ENCODE measurements at places on chromosomes 7 and 10.

GRCh38 chr7:137968890-137969289 is 33.0 kb downstream of the CREB3L2 start:
- DNase-seq: no peak

DNA sequence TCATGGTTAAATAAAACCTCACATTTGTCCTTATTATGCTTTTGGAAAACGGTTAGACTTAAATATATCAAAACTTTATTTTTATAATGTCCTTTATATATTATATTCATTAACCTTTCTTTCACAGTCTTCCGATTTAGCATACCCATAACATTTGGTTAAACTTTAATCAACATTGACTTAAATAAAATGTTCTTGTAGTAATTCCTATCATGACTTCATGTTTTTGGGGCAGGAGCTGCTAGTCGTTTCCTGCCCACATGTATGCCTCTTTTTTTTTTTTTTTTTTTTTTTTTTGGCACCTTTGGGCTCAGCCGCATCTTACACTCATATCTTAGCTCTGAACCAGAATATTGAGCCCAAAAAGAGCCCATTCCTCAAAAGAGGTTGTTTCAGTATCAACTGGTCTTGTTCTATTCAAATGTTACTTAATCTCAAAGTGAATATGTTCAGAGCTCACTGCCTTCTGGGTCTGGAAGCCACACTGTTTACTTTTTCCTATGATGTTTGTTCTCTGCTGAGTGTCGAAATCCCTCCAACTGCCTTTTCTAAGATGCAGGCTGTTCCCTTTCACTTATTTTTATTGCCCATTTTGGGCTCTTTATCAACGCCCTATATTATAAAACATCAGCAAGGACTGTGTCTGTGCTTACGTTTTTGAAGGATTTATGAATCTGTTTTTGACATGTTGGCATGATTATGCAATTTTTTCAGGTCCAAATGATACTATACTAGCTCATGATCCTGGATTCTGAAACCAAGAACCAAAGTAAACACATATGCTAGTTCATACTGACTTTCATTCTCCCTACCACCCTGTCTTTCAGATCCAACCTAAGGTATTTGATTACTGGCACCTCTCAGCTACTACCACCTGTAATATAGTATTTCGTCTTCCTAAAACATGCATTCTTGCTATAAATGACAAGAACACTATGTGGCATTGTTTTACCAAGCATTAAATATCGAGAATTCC is 914.4 kb downstream of the PCDH15 start:
- DNase-seq: peak; percentile 4

DNA sequence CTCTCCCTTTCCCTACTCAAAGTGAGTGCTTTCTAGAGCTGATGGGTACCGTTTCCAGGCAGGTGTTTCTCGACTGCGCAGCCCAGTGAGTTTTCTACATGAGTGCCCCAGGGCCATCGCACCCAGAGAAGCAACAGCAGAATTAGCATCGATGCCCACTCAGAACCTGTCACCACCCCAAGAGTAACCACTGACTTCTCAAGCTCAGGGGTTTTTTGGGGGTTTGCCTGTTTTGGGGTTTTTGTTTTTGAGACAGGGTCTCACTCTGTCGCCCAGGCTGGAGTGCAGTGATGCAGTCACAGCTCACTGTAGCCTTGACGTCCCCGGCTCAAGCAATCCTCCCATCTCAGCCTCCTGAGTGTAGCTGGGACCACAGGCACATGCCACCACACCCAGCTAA is 25.7 kb downstream of the SNX8 start:
- no peak for DNase-seq

DNA sequence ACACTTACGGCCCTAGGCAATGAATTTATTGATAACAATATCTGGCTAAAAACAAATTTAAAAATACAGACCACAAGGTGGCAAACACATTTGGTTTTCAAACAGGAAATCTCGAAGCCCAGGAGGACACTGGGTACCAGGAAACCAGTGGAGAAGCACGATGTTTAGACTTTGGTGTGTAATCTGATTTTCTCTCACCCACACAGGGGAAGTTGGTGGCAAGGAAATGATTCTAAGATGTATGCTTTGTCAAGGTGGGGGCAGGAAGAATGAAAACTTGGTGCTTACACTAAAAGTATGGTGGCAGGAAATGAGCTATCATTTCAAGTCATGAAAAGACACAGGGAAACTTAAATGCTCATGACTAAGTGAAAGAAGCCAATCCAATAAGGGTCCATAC is 113.2 kb upstream of the ANKRD1 start:
- no peak for DNase-seq

DNA sequence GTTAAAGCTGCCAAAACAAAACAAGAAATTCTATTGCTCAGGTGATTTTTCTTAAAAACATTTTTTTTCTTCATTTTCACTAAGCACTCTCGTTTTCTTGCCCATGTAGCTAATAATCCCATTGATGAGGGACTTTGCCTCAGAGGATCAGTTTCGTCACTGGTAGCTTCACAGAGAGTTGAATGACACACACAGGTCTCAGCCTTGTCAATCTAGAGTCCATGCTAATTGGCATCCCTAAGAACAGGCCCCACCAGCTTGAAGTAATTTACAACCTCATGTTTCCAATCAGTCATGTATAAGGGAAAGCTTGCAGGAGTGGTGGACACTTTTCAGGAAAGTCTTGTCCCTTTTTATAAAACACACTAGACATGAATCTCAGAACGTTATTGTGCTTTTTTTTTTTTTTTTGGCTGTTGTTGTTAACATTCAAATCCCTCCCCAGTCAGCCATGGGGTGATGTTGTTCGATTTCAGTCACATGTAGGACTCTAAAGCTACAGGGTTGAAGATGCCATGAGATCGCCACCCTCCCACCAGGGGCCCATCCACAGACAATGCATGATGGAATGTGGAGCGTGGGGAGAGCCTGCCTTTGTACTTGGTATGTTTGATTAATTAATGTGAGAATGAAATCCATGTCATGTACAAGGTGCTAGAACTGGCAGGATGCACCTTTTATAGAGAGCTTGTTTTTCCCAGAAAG is 232.4 kb upstream of the FZD8 start:
- no peak for DNase-seq

DNA sequence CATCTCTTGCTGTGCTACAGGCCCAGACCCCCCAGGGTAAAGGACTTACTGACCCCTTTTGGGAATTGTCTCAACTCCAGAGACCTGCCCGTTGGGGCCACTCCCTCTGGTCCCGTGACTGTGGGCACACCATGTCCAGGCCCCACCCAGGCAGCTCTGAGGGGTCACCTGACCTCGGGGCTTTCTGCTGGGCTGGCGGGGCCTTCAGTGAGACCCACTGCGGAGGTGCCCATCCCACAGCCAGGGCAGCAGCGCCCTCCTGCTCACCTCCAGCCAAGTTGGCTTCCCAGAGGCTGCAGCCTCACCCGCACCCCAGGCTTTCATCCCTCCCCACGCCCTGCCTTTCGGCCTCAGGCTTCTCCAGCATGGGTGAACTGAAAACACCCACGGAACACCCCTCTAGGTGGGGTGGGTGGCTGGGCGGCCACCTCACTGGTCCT is 147.2 kb downstream of the DNAJB6 start:
- DNase-seq: no peak

DNA sequence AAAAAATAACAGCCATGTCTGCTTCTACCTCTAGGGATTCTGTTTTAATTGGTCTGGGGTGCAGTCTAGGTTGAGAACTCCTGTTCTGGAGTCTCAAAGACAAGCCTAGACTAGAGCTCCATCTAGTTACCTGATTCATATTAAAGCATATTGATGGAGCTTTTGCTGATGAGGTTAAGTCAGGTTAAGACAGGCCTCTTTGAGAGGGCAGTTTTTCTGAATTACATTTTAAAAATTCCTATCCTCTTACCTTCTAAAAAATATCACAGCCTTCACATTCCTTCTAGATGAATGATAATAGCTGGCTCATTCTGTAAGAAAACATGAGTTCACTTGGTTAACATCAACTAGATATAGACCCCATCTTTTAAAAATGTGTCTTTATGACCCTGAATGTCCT is 28.9 kb downstream of the MGAM start:
- no peak for DNase-seq

- peak; percentile 89 for DNase-seq
Observed at GRCh38 chr7:2521952-2522591, 2.5 kb downstream of the LFNG start.

DNA sequence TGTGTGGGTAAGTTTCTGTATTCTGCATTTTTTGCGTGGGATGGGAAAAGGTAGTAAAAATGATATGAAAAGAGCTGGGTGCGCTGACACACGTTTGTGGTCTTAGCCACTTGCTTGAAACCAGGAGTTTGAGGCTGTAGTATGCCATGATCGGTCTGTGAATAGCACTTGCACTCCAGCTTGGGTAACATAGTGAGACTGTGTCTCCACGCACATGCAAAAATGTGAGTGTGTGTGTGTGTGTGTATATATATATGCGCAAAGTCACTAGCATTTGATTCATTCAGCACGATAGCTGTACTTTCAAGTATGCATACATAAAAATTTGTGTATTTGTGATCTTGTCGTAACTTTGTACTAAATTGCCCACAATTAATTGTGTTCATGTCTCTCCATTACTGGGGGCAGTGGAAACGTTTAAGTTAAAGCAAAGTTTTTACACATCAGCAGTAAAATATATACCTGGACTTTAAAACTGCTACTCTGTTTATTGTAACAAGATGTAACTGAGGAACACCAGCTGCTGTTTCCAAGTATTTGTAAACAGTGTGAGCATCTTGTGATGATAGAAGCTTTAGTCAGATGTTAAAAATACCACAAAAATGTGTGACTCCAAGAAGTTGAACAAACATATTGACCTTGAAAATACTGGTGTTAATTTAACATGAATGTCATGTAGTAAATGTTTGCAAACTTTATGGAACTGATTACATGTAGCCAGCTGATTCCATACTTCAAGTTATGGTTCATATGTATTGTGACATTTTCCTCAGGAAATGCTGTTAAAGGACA is 1.6 kb downstream of the ZRANB1 start:
- no peak for DNase-seq

- DNase-seq: no peak
Observed at GRCh38 chr10:113297226-113297625, 255.6 kb upstream of the HABP2 start.

- DNase-seq: peak; percentile 26
Observed at GRCh38 chr7:159143780-159144757, 598 bp downstream of the VIPR2 start.

DNA sequence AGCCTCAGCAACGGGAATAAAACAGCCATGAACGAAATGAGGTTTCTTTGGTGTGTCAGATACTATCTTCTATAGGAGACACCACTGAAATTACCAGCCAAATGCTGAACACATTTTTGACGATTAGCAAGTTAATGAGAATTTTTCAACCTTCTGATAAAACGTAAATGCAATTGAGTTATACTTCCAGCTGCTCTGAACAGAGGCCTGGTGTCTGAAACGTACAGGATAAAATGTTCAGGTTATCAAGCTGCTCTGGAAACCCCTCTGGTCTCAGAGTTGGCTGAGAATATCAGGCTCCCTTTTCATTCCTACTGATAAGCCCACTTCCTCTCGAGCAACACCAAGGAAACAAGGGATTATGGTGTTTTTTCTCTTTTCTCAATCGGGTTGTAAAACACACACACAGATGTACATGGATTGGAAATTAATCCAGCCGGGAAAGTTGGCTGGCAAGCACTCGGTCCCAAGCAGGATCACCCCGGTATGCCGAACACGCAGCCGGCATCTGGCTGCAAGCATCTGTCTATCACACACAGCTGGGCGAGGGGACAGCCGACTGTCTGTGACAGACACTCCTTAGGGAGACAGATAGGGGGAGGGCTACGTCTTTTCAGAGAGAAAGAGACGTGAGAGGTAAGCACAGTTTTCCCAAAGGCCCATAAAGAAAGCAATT is 171.8 kb downstream of the PRKAG2 start:
- DNase-seq: no peak

DNA sequence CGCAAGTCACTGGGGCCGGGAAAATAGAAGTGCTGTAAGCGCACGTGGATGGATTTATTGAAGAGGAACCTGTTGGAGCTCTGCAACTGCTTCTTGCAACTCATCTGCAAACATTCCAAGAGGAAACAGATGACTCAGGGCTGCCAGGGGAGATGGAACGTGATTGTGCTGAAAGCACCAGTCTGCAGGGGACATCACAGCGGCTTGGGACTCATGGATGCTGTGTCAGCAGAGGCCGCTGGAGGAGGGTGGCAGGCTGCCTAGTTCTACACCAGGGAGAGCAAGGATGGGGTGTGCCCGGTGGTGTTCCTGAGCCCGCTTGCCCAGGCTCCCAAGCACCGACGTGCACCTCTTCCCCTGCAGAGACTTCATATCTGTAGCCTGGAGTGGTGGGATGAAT is 515.7 kb downstream of the TCERG1L start:
- DNase-seq: no peak

DNA sequence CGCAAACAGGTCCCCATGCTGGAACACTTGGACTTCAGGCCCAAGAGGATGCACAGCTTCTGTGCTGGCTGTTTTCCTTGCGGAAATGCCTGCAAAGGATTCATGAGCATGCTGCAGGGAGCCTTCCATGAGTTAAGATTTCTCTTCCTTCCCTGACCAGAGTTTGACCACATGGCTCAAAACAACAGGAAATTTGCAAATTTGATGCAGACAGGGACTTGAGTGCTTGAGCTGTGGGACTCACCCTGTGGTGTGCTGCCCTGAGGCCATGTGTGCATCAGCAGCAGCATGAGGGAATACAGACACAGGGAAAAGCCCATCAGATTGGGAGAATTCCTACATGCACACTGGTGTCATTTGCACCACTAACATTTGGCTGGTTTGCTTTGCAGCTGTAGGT is 195.4 kb downstream of the CDC14C start:
- no peak for DNase-seq

- no peak for DNase-seq
Observed at GRCh38 chr7:87105401-87105800, 45.9 kb upstream of the ELAPOR2 start.

DNA sequence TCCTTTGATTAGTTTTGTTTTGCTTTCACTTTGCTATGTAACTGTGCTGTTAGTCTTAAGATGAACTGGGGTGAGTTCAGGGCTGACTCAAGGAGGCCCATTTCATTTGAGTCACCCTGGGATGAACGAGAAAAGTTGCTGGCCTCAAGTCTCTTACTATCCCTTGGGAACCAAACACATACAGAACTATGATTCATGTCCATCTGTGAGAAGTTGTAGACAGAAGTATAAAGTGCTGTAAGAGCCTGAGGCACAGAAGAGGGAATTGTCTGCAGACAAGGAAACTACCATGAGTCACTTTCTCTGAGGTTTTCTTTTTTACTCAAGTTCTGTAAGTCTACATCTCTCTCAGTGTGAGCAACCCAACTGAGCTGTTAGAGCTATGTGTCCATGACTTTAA is 179.8 kb upstream of the CSTF2T start:
- peak; percentile 87 for DNase-seq

Data from common myeloid progenitor, CD34-positive (primary cell).